ENCODE measurements at places on chromosomes 1 and 21.

DNA sequence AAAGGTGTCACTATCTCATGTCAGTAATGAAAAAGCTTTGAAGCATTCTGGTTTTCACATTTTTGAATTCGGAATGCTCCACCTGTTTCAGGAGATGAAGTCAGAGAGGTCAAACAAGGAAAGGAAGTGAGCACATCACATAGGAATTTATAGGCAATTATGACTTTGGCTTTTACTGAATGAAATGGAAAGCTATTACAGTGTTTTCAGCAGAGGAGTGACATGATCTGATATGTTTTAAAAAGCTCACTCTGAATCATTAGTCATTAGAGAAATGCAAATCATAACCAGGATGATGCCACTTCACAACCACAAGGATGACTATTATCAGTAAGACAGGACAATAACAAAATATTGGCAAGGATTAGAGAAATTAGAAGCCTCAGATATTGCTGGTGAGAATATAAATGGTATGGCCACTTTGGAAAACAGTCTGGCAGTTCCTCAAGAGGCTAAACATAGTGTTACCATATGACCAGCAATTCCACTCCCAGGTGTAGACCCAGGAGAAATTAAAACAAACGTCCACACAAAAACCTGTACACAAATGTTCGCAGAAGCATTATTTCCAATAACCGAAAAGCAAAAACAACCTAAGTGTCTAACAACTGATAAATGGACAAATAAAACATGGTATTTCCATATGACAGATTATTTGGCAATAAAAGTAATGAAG, 7.5 kb downstream of the TAF1A start:
- DNase-seq = no peak

GRCh38 chr21:42571391-42572150, 57.9 kb downstream of the SLC37A1 start:
- DNase-seq = no peak

DNA sequence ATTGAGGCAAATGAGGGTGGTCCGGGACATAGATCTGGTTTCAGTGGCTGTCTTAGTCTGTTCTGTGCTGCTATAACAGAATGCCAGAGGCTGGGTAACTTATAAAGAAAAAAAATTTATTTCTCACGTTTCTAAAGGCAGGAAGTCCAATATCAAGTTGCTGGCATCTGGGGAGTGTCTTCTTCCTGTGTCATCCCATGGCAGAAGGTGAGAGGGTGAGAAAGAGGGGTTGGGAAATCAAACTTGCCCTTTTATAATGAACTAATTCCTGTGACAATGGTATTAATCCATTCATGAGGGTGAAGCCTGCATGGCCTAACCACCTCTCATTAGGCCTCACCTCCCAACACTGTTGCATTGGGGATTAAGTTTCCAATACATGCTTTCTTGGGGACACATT, 3.7 kb upstream of the FGGY start:
- no peak for DNase-seq

- DNase-seq = no peak
Measured at GRCh38 chr1:110062612-110063011, 7.9 kb downstream of the ALX3 start.

DNA sequence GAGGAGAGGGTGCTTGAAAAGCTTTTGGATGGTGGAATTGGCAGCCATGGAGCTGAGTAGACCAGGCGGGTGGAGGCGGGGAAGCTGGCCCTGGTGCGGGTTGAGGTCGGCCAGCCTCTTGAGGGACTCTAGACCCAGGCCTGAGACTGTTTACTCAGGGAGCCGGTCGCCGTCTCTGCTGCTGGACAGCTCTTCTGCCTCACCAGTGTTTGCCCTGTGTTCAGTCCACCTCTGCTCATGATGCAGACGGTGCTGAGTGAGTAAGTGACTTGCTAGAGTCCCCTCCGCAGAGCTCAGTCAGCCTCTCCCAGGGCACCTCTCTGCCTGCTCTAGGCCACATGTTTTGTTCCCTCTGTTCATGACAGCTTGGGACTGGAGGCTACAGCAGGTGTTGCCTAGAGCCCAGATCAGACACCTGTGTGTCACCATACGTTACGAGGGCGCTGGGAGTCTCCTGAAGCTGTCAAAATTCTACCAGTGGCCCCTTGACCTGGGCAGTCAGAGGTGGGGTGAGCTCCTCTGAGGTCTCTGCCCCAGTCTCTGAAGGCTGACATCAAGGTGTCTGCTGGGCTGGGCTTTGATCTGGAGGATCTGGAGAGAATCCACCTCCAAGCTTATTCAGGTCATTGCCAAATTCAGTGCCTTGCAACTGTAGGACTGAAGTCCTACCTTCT, 73.5 kb upstream of the WNT4 start:
- DNase-seq = no peak

All from stimulated activated CD8-positive, alpha-beta memory T cell treated with anti-CD3 and anti-CD28 coated beads, Interleukin-15, amount 100 ng/mL, for 1 hour (primary cell).